ENCODE measurements at places on chromosomes 7 and 10. TPM values are rescaled to one million over a fixed set of nuclear protein-coding genes. Genes with fewer than 3 reads are reported as not detected.

Gene CRHR2
- not detected for polyA plus RNA-seq

Gene HOXA13
- not detected for polyA plus RNA-seq

Gene KAT6B
- polyA plus RNA-seq: 13.5 TPM

Gene VSIR
- polyA plus RNA-seq: 48.0 TPM

Gene DOCK1
- 10.9 TPM for polyA plus RNA-seq

Gene CADPS2
- 6.9 TPM for polyA plus RNA-seq

Gene RBM20
- polyA plus RNA-seq: 2.9 TPM

Gene STOX1
- not detected for polyA plus RNA-seq

Gene IL6
- 8.9 TPM for polyA plus RNA-seq

Gene SSBP1
- polyA plus RNA-seq: 157 TPM
